ENCODE measurements at places on chromosomes 12 and 14. TPM values are rescaled to one million over a fixed set of nuclear protein-coding genes. Genes with fewer than 3 reads are reported as not detected.

CAPZA3 gene
- total RNA-seq: 6.4 TPM

CLEC4E gene
- 3.0 TPM for total RNA-seq

DAO gene
- total RNA-seq: not detected

PAH gene
- total RNA-seq: 0.36 TPM

- no peak for DNase-seq
Observed at GRCh38 chr12:116453631-116454030, 105.5 kb upstream of the MAP1LC3B2 start.

- no peak for DNase-seq
Observed at GRCh38 chr12:44247588-44247987, 411.7 kb downstream of the TMEM117 start.

- no peak for DNase-seq
Observed at GRCh38 chr14:101926620-101927019, 37.8 kb upstream of the DYNC1H1 start.

DNA sequence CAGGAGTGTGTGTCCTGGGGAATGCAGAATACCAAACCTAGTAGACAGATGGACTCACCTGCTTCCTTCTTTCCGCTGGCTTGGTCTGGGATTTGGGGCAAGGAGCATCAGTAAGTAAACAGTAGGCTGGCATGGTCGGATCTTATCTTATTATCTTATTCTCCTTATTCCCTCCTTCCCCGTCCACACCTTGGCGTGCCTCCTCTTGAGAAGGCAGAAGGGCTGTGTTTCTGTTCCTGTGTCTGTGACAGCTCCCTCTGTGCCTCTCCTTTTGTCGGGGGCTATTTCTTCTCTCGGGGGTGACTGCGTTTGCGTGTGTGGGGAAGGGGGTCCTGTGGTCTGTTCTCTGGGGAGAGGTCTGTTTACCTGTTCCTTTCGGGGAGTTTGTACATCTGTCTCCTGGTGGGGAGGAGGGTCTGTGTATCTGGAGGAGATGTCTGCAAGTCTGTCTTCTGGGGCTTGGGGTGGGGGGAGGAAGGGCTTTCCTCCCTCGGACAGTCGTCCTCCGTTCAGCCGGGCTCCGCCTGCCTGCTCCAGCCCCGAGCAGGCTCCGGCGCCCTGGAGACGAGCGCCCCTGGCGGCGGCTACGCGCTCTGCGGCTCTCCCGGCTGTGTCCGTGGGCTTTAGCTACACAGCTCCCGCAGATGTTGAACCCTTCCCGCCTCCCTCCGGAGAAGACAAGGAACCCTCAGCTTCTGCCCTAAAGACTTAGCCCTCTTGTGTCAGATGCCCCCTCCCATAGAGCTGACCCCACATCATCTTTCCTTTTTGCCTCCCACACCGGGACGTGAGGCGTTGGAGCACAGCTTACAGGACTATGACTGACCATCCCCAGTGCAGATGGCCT, 4.4 kb downstream of the KRT86 start:
- DNase-seq: peak; percentile 79

DNA sequence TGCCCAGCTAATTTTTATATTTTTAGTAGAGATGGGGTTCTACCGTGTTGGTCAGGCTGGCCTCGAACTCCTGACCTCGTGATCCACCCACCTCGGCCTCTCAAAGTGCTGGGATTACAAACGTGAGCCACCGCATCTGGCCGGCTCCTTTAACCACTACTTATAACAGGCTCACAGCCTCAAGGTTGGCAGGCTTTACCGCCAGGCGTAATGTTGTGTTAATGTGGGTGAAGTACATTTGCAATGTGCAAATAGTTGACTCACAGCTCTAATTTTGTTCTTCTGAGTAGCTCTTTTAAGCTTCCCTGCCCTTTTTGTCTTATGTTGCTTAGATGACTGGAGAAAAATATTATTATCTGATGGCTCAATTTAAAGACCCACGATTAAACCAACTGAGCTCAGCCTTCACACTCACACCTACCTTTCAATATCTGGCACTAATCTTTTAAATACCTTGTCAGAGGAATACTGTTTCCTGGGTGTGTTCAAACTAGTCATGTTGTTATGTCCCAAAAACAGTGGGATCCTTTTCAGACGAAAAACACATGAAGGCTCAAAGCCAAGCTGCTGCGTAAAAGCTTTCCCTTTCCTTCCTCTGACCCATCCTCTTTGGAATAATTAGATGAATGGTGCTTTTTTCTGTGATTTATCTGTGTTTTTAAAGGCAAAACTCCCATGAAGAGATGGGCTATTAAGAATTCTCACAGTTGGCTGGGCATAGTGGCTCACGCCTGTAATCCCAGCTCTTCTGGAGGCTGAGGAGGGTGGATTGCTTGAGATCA, 57.2 kb upstream of the USP44 start:
- no peak for DNase-seq

DNA sequence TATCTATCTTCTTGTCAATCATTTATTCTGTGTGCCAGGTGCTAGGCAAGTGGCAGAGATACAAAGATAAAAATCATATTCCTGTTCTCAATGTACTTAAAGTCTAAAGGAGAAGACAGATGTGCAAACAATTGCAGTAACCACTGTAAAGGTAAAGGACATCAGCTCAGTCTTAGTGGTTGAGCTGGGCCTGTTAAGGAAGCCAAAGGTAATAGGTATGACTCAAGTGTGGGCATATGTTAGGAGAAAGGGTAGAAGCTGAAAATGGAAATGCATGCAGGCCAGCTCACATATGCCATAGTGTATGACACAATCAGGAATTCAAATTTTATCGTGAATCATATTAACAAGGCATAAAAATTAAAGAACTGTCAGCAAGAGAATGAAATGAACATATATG, 49.8 kb downstream of the FAR2 start:
- no peak for DNase-seq

- no peak for DNase-seq
Observed at GRCh38 chr14:92513204-92513965, at the start of gene RIN3. RIN3 (plus strand) TSS chr14:92513781; CDS start chr14:92513933, 152 bp downstream.

GRCh38 chr14:105271224-105271890, 23.0 kb downstream of the BTBD6 start:
- no peak for DNase-seq

- DNase-seq: peak; percentile 51
Observed at GRCh38 chr14:60721326-60722106, 2.6 kb downstream of the SIX4 start.

- no peak for DNase-seq
Observed at GRCh38 chr12:104477510-104478390, 21.0 kb downstream of the CHST11 start.

GRCh38 chr12:50564237-50564947, 59.6 kb downstream of the DIP2B start:
- DNase-seq: no peak

DNA sequence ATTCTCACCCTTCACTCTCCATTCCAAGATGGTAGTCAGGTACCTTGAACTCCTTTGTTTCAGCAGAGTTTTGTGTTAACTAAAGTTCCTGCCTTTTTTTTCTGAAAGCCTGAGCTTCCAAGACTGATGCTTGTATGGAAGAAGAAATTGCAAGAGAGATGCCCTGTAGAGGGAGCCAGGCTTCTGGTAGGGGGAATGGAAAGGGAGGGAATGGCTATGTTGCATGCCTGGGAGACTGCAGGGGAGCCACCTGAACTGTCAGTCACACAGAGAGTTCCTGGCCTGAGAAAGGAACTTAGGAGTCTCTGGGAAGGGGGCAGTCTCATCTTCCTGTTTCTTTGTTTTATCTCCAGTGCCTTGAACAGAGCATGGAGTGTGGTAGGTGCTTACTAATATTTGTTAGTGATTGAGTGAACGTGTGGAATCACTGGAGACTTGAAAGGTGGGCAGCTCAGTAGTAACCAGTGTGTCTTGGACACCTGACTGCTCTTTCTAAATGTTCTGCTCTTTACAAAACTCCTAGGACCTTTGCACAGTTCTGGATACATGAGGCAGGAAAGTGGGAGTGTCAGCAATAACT, 132.2 kb downstream of the ANO4 start:
- DNase-seq: no peak

Measured in prostate gland (tissue), 2 donors.